CD4-positive, alpha-beta T cell treated with Interleukin-4 for 4 hours (primary cell): ENCODE measurements at places on chromosomes 5 and 9.

GRCh38 chr5:123778641-123779040, 266.7 kb downstream of the CSNK1G3 start:
- no peak for DNase-seq

DNA sequence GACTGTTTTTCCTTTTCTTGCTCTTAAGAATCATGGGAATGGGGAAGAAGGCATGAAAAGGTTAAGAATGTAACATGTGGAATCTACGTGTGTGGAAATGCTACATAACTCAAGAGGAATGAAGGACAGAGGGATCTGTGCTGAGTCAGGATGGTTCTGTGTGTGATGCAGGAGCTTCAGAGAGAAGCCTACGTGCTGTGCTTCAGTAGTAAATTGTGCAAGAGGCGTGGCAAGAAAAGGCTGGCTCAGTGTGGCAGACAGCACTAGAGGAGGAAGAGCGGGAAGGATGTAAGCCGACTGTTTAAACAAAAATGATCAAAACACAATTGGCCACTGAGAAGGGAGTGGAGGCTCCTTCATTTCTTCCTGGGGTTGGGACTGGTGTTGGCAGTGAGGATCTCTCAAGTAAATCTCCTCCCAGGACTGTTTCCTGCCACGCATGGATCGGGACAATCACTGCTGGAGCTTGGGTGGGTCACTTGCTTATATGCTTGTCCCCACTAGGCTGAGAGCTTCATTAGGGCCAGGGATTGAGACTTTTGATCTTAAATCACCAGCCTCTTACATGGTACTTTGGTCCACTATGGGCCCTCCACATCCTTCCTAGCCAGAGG, 59.4 kb upstream of the BASP1 start:
- DNase-seq, result no peak

GRCh38 chr9:10173561-10173960, 439.2 kb downstream of the PTPRD start:
- no peak for DNase-seq

GRCh38 chr9:20319641-20320337, 302.5 kb downstream of the MLLT3 start:
- DNase-seq, result peak; percentile 72

- no peak for DNase-seq
These were observed 73.4 kb downstream of the NFIB start for GRCh38 chr9:14240537-14240936.

GRCh38 chr5:39058178-39058921, 15.8 kb downstream of the RICTOR start:
- DNase-seq, result no peak

DNA sequence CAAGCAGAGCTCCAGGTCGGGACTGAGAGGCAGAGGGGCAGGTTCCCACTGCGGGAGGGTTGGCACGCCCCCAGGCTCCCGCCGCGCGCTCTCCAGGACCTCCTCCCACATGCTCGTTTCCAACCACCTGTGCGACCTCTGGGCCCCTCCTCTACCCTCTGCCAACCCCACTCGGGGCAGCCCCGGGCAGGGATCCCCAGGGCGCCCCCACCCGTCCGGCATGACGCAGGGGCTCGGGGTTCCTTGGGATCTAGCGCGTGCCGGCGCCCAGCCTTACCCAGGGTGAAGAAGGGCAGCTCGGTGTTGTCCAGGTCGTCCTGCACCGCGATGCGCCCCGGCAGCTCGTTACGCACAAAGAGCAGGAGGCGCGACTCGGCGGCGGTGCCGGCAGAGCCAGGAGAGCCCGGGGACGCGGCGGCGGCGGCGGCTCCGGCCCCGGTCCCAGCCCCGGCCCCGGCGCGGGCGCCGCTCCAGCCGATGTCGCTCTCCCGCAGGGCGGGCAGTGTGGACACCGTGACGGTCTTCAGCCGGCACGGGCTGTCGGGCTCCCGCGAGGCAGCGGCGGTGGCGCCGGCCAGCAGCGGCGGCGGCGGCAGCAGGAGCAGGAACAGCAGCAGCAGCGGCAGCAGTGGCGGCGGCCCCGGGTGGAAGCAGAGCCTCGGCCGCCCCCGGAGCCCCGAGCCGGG, 494 bp downstream of the ASTN2 start:
- DNase-seq, result no peak

DNA sequence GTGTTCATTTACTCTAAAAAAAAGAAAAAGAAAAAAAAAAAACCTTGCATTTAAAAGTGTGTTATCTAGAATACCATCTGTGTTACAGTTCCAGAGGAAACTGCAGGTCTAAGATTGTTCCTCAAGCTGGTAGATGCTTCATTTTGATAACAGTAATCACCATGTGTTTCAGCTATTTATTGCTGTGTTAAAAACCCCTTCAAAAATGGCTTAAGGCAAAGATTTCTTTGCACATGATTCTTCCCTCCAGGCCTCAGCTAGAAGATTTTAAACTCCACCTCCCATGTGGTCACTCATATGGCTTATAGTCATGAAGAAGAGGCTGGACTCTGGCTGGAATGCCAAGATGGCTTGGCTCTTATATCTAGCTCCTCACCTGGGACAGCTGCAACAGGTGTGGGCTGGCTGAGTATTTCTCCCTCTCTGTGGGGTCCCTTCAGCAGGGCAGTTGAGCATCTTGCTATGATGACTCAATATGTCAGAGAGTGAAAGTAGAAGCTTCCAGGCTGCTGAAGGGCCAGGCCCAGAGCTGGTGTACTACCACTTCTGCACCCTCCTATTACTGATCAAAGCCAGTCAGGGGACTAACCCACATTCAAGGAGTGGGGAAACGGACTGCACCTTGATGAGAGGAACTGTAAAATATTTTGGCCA, 920.4 kb upstream of the DMAC1 start:
- no peak for DNase-seq
